ENCODE measurements at places on chromosomes 5 and 9.

- DNase-seq, result no peak
Measured at GRCh38 chr9:126986506-126986951, 71.9 kb downstream of the RALGPS1 start.

GRCh38 chr9:31321686-31322085 is 1062.8 kb upstream of the ACO1 start:
- DNase-seq, result no peak

DNA sequence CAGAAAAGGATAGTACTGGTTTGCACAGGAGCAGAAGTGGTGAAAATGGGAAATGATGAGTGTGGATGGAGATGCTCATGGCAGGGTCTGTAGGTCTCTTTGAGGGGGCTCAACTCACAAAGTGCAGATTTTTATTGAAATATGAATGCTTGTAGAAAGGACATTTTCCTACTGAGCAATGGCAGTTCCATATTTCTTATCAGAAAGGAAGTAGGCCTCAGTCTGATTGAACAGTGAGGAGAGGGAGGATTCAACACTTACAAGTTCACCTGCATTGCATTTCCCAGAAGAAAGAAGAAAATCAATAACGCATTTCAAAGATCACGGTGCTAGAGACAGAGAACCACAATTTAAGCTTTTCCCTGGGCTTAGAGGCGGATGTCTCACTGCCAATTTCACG is 49.2 kb downstream of the ANXA2R start:
- DNase-seq, result no peak

DNA sequence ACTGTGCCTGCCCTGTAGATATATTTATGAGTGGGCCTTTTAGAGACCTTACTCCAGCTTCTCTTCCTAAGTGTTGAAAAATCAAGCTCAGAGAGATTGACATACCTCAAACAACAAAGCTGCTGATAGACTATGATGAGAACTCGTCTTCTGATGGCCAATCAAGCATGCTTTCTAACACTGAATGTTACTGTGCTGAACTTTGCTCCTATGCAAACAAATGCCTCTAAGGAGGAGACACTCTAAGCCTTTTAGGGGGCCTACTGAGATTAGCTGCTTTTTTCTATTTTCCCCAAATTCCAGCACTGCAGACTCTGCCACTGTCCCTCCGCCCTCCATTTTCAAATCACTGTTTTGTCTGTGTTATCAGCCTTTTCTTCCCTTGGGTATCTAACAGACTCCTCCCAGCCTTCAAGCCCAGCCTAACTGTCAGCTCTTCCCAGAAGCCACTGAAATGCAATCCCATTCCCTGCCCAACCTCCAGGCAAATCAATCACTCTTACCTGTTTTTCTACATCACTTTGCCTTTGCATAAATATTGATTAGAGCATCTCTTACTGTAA is 39.5 kb downstream of the TXNDC8 start:
- DNase-seq, result no peak

- DNase-seq, result peak; percentile 41
Measured at GRCh38 chr9:117103438-117104110, 311.3 kb downstream of the ASTN2 start.

DNA sequence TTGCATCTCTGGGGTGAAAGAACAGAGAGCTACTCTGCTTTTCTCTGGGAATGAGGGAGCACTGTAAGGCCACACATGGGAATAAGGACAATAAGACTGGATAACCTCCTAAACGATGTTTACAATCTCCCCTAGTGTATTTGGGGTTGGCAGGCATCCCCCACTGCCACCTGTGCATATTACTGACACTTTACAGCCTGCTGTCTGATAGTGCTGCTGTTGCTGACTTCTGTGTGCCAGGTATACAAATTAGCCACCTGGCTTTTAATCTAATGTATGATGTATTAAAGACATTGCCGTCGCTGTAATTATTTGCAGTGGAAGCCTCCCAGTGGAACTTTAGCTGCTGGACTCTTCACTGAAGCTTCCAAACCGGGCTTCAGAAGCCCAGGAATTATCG is 4.4 kb upstream of the SHISAL2B start:
- no peak for DNase-seq

DNA sequence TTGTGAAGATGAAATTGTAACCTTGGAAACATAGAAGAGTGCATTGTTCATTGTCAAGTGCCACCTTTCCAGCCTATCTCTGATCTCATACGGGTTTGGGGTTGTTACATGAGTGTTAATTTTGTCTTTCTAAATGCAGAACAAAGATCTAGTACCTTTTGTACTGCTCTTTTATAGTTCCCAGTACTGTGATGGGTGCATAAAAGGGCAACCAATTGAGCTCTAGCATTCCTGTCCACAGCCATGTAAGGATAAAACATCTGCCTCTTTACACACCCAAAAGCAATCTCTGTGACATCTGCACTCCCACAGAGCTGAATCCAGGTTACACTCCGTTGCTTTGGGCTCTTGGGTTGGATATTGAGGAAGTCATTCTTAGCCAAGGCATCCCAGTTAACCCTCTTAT is 255.2 kb downstream of the SGCD start:
- no peak for DNase-seq

DNA sequence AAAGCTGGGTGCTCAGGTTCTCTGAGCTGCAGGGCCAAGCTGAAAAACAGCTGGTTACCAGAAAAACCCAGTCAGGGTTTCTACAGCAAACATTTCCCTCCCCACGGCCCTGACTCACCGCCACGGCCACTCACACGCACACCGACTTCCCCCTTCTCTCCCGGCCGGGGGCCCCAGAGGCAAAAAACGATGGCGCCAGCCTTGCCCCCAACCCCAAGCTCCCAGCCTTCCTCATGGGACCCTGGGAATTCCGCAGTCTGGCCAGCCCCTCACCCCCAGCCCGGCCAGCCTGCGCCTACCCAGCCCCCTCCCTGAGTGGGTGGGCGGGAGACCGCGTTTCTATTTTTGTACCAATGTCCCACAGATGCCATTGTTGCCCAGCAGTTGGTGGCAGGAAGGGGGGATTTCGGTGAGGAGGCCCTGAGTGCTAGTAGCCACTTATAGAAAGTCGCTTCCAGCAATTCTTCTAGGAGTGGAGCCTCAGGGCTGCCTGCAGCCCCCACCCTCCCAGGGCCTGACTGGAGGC is 18.4 kb downstream of the ENG start:
- peak; percentile 70 for DNase-seq

DNA sequence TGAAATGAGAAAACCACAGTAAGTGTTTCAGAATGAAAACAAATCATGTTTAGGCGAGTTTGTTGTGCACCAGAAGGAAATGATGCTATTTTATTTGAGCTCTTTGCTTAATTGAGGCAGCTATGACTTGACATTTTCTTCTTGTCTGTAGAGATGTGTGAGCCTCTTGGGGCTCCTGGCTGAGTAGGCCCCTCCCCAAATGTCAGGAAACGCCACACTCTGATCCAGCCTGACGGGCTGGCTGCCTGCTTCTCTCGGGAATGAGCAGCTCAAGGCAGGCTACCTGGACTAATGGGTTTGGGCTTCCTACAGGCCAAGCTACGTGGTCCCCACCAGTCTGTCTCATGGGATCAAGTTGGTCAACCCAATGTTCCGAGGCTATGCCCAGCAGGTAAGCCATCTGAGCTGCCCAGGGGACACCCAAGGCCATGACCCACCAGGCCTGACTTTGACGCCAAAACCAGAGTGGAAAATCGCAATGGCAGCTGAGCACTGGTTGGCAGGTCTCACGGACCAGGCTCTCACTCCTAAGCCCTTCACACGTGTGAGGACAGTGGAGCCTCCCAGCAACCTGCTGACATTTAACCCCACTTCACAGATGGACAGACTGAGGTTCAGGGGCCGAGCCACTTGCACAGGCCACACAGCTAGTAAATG is 29.9 kb downstream of the USP20 start:
- no peak for DNase-seq

All from fibroblast of skin of scalp (primary cell).